ENCODE measurements at places on chromosomes 1 and 21.

- no peak for DNase-seq
These were observed 40.4 kb upstream of the SYNC start for GRCh38 chr1:32742956-32743355.

DNA sequence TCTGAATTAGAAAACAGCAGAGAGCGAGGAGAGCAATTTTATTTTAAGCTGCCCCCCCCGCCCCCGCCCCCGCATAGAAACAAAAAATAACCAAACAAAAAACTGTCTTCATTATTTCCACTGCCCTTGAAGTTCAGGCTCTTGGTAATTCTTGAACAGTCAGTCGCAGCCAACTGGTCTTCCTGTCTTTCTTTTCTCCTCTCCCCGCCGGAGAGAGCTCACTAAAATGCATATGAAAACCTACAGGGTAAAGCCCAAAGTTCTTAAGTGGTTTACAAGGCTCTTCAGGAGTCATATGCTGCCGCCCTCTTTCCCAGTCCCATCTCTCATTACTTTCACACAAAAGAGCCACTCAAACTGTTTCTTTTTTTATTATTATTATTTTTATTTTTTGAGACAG, 1.1 kb upstream of the ANKRD35 start:
- no peak for DNase-seq

- no peak for DNase-seq
These were observed 199.4 kb upstream of the PTBP2 start for GRCh38 chr1:96521994-96522760.

- no peak for DNase-seq
These were observed 2.3 kb downstream of the C1orf87 start for GRCh38 chr1:60071296-60071695.

DNA sequence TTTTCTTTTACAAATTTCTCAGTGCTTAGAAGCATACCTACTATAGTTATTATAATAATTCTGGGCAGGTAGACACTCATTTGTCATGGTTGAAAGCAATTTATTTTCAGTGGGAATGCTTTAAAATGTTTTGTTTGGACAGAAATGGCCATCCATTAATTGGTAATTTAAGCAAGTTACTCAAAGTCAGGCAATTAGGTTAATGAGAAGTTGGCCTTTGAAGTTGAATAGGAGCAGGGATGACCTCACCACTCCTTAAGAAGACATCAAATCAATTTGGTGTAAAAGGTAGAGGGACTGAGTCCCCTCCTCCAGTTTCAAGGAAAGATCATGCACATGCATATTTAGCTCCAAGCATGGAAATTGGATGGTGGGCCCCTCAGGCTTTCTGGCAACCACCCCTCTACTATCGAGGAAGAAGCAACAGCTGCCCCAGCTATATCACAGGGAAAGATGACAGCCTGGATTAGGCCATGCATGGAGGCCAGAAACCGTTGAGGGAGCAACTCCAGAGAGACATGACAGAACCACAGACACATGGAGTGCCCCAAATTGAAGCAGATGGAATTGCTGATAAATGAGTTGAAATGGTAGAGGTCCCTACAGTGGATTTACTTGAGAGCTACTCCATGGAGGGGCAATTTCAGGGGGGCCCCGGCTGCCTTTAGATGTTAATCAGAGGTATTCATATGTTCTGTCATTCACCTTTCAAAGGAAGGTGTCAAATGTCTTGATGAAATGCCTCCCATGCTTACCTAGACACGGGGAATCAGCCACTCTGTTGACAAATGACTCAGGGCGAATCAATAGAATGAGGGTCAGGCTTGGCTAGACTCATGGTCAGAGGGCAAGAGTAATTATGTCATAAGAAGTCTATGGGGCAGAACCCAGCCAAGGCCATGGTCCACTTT, 26.7 kb downstream of the HLX start:
- no peak for DNase-seq

DNA sequence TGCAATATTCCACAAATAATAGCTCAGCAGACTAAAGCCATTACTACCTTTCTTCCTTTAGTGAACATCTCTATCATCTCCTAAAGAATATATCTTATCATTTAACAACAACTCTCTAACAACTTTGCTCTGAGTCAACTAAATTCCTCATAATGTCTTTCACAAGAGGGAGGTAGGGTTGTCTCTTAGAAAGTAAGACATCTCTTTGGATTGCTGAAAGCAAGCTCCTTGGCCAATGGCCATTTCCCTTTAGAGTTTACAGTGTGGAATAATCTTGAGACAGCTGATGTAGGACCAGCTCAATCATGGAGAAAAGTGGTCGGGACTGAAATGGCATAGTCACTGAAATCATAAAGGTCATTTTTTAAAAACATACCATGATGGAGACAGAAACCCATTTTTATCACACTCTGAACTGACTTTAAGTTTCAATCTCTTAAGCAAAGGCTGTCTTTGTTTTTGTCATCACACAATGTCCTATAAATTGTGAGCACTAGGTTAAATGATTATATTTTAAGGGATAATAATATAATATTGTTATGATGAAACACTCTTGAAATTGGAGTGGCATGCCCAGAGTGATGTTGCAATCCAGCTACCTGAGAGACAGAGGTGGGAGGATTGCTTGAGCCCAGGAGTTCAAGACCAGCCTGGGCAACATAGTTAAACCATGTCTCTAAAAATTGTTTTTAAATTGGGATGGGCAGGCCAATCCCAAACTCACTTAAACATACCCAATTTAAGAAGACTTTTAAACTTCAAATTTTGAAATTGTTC, 91.1 kb downstream of the SLC44A5 start:
- no peak for DNase-seq

GRCh38 chr1:5758000-5758858, 234.0 kb downstream of the NPHP4 start:
- no peak for DNase-seq

- DNase-seq = no peak
These were observed 47.8 kb upstream of the IKBKE start for GRCh38 chr1:206422525-206422924.

DNA sequence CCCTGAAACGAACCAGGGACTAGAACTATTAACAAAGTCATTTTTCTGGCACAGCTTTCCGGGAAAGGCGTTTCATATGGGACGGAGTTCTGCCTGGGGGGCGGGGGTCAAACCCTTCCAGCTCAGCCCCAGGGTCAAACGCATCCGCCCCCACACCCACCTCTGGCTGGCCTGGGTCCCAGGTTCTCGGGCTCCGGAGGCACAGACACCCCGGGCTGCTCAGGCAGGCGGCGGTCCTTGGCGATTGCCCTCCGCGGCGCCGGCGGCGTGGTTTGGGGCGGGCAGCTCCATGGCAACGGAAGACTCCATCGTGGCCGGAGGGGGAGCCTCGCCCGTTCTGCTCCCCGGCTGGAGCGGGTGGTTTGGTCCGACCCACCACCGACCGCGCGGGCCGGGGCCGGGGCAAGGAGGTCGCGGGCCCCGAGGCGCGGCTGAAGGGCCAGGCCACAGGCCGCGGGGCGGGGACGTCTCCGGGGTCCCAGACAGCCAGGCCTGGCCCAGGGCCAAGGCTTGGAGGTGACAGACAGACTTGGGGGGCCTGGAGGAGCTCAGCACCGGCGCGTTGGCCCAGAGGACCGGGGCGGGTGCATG, at the start of gene CFAP74:
TSS of gene CFAP74 (minus strand) at position 246 of the 591 bp plus-strand sequence. CDS start 12,830 bp downstream, outside the sequence.
- DNase-seq = no peak

GRCh38 chr1:39969048-39969447, 14.1 kb downstream of the MFSD2A start:
- no peak for DNase-seq

GRCh38 chr21:36945496-36946138, 20.9 kb downstream of the HLCS start:
- no peak for DNase-seq

DNA sequence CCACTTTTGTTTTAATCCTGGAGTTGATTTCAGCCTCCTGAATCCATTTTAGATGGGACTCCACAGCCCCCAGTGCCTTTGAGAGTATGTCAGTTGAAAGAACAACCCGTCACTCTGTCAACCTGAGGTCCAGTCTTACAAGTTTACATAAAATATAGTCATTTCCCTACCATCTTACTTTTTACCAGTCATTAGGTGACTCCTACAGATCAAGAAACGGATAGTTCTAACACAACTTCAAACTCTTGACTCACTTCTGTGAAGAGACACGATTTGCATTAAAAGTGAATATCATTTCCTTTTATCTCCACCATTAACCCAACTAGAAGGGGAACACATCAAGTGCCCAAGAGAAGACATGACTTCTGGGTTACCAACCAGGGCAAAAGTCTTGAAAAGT, 147.1 kb downstream of the NTPCR start:
- DNase-seq = no peak

DNA sequence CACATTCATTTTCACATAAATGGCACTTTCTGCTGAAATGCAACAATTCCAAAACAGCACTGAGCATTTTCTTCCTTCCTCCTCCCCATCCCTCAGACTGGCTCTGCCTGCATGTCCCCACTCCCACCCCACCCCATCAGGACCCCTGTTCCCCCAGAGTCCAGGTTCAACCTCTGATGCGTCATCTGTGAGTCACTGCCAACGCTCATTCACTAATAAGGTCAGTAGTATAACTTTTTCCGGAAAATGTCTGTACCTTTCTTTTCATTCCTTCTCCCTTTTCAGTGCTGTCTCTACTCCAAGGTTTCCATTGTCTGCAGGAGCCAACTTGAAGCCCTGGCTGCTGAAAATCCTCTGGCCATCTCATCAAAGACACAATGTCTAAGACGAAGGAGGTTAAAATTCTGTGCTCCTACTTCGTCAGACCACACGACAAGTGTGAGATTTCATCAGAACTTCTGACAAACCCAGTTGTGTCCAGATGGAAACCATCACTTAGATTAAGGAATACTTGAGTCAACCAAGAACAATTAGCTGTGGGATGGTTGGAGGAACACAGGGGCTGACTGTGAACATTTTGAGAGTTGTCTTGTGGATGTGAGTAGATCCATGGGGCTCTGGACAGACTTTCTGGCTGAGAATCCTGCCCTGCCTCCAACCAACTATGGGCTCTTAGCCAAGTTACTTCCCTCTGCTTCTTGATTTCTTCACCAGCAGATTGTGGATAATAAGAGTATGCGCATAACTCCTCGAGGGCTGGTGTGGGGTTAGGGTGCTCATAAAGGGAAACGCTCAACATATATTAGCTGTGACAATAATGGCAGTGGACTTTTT, 35.6 kb upstream of the UTS2 start:
- no peak for DNase-seq

All from GM19239 (cell line).